ENCODE measurements at places on chromosomes 6 and 20.

GRCh38 chr6:137197684-137198645 lies 21.2 kb downstream of the IFNGR1 start:
- DNase-seq, result no peak

GRCh38 chr20:53412577-53413185 lies 181.0 kb downstream of the ZNF217 start:
- no peak for DNase-seq

GRCh38 chr20:32357375-32357868 lies 709 bp upstream of the ASXL1 start:
- no peak for DNase-seq

DNA sequence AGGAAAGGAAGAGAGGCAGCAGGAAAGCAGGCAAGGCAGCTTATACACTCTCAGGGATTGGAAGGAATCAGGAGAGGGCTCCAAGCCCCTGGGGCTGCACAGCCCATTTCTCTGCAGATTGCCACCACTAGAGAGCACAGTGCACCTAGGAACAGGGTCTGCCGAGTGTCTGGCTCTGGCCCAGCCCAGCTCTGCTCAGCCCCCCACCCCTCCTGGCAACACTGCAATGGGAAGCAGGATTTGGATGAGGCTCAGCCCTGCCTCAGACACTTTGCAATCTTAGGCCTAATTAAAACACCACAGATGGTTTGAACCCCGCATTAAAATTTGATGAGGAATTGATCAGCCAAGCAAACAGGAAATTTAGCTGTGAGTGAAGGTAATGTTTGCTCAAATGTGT lies 252.7 kb downstream of the DHX35 start:
- DNase-seq, result no peak

DNA sequence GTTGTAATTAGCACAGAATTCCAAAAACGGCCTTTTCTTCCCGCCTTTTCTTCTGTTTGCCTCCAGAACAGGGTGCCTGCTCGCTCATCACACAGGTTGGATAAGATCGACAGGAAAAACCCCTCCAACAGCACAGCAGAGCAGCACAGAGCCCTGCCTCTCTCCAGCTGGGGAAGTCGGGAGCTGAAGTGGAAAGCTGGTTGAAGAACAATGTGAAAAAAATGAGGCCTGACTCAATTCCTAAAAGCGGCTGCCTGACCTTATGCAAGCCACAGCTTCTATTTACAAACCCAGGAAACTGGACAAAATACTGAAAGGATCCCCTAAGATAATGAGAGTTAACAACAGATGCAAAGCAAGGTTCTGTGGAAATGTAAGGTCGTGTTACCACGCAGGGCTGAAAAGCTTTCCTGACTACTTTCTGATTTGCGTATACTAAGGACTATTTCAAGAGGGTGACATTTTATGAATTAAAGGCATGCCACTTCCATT lies 116.9 kb downstream of the TTLL2 start:
- DNase-seq, result no peak

DNA sequence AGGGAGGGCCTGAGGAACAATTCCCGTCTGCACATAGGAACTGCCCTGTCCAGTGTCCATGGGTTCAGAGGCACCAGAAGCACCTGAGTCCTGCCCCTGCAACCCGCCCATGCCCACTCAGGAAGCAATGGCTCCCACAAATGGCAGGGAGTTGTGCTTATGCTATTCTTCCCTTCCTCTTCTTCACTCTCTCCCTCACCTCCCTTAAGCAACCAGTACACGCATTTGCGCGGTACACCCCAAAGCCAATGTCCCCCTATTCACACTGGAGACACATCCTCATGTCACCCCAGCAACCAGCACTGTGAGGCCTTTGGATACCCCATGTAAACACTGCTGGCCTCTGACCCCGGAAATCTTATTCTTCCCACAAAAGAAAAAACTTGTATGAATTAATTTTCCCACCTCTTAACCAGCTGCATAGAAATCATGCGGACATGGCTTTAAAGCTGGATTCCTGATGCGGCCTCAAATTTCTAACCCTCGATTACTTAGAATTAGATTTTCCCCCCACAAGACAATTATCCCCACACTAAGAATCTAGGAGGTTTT lies 30.9 kb downstream of the FYN start:
- no peak for DNase-seq

DNA sequence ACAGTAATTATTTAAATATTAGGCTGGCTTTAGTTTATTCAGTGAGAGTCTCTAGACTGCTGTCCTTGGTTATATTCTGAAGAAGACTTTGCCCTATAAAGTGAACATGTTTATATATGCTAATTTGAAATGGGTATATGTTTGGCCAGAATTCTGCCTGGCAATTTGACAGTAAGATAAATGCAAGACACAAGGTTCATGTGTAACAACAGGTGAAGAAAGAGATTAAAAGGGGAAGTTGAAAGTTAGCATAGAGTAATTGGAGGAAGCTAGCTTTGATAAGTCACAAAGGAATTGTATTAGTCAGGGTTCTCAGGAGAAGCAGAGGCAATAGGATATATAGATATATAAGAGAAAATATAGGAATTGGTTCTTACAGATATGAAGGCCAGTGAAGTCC lies 191.4 kb downstream of the CENPW start:
- no peak for DNase-seq

- DNase-seq, result no peak
Observed at GRCh38 chr20:32560989-32561830, 23.9 kb downstream of the NOL4L start.

- DNase-seq, result no peak
Observed at GRCh38 chr6:106637051-106637716, 7.8 kb downstream of the QRSL1 start.

DNA sequence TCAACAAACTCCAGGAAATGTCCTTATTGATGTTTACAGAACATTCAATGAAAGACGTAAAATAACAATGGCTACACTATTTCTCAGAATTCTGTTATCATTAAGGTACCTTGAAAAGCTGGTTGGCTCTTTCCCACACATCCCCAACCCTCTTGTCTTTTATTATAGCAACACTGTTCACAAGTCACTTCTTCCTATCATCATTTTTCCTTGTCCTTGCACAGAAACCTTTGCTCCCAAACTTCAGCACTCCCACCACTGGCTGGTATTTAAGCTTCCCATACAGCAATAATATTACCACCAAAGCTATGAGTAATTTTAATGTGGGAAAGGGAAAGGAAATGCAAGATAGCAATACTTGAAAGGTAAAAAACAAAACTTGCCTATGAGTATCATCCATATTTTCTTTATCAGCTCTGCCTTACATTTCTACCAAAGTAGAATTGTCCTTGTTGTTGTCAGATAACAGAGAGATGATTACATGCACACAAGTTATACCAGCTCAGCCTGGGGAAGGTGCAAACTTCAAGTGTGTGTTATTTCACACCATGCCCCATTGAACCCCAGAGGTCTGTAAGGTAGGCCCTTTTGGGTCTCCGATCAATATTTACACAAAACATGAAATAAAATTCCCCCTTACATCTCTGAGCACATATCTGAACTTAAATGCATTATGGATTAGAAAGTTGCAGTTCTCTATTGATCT lies 32.2 kb downstream of the ARHGAP18 start:
- no peak for DNase-seq

GRCh38 chr20:37839432-37839827 lies 63.5 kb upstream of the VSTM2L start:
- no peak for DNase-seq

DNA sequence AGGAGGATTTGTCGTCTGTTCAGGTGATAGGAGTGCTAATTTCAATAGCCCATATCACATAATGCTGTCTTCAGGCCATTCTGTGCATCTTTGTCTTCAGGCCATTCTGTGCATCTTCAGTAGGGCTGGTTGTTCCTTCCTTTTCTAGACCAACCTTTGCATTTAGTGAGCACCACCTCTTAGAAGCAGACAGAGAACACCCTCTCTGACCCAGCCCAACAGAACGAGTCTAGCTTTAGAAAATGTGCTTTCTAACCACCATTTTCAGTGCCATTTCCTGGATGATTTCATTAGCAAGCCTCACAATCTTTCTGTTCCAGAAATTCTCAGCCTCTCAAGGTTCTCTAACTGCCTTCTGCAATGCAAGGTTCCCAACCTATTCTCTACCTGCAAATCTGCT lies 215.3 kb upstream of the KCNQ5 start:
- no peak for DNase-seq

DNA sequence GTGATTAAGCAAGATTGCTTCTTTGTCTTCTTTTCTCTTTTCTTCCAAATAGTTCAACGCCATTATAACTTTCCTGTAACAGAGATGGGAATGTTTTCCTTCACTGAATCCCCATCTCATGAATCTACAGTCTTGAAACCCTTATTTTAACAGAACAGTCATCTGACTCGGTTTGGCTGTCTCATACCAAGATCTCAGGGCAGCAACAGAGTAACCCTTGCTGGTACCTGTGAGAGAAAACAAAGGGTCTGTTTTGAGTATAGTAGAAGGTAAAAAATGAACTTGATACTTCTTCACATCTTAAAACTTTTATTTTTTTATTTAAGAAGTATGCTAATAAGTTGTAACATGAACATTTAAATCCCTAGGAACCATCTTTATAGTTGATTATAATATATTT lies 19.6 kb upstream of the DSE start:
- no peak for DNase-seq

- peak; percentile 23 for DNase-seq
Observed at GRCh38 chr6:70547313-70547712, 19.4 kb upstream of the SDHAF4 start.

DNA sequence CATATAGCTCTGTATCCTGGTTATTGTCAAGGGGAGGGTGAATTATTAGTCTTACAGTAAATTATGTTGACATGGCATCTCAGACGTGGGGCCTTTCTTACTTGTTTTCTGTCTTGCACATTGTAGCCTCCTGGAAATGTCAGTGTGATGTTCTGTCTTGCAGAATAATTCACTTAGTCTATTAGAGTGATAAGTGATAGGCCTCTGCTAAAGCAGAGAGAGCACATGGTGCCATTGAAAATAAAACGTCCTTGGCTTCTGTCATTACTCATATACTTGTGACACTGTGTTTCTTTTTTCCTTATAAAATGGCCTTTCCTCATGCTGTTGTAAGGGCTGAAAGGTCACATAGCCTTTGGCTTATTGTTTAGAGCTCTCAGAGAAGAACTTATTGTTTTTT lies 531.0 kb downstream of the EPM2A start:
- no peak for DNase-seq

DNA sequence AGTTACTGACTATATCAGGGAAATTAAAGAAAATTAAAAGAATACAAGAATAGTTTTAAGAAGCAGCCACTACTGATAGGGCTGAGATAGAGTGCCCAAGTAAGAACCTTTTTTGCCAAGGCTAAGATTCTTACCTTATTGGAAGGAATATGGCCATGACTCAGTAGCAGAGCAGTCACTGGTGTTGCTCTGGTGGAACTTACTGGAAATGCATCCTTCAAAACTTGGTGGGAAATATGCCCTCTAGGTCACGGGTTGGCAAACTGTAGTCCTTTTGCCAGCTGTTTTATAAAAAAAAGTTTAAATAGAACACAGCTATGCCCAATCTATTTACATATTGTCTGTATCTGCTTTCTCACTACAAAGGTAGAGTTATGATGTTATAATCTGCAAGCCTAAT lies 6.0 kb downstream of the HSF2 start:
- no peak for DNase-seq

- DNase-seq, result no peak
Observed at GRCh38 chr20:17129089-17129488, 97.8 kb upstream of the PCSK2 start.

DNA sequence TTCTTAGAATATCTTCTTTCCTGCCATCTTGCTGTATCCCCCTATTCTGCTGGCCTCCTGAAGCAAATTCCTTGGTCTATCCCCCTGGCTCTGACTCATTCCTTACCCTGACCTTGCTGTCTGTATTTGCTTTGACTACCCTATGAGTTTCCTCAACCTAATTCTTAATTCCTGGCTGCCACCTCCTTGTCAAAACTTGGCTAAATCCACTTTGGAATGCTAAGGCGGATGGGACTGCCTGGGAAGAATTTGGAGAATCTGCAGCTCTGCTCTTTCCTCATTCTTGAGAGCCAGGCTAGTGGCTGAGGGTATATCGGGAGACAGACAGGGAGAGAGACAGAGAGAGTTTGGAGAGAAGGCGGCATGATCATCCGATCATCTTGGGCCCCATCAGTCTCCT lies 24.4 kb downstream of the CAP2 start:
- no peak for DNase-seq

DNA sequence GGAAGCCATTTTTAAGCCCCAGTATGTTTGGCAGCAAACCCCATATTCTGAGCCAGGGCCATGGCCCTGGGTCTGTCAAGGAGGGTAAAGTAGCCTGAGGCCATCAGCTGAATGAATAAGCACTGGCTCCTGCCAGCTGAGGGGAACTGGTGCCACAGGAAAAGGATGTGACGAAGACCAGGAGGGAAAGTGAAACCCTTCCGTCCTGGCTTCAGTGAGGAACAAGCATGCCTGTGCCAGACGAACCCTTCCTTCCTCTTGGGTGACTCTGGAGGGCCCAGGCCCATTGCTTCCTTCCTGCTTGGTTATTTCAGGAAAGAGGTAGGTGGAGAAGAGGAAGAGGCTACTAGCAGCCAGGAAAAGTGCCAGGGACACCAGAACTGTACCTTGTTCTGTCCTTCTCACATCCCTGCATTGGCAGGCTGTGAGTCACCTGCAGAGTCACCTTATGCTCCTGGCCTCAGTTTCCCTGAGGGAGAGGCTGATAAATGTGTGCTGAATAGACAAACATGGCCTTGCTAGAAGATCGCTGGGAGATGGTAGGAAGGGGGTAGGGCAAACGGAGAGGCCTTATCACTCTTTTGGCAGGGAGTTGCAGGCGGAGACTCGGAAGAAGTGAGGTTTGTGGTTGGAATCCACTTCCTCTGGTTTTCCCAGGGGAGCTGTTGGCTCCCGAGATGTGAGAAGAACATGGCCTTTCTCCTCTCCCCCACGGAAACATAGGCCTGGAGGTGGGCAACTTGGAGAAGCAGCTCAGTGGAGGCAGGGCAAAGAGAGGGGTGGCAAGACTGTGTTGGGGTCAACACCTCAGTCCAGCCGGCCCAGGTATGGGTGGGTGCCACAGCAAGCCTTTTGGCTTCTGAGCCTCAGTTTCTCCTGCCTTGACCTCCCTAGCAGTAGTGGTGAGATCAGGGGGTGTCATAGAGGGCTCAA lies 37.4 kb downstream of the COX4I2 start:
- peak; percentile 81 for DNase-seq

DNA sequence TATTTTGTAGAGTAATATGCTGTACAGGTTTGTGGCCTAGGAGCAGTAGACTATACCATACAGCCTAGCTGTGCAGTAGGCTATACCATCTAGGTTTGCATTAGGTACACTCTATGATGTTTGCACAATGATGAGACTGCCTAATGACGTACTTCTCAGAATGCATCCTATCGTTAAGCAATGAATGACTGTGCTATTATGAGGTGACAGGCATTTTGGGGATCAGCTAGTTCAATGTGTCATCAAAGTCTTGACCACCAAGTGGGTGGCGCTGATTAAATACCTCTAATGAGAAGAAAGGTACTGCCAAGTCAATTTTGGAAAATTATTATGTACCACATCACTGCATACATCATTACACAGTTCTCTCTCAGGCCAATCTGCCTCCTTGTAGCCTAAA lies 190.2 kb downstream of the BACH2 start:
- no peak for DNase-seq

- no peak for DNase-seq
Observed at GRCh38 chr20:18719426-18719825, 94.2 kb upstream of the SCP2D1 start.

- no peak for DNase-seq
Observed at GRCh38 chr6:100845676-100846075, 35.5 kb downstream of the ASCC3 start.

Measured in CD4-positive, alpha-beta T cell treated with Interleukin-17A for 1 hour (primary cell).